ENCODE measurements at places on chromosomes 2 and 18. TPM values are rescaled to one million over a fixed set of nuclear protein-coding genes. Genes with fewer than 3 reads are reported as not detected.

FOXD4L1 gene
- 0.11 TPM for total RNA-seq

PRKAG3 gene
- total RNA-seq: 0.14 TPM

PSMA8 gene
- total RNA-seq: not detected

BCL2 gene
- total RNA-seq: 7.3 TPM

CRYGD gene
- not detected for total RNA-seq

COA5 gene
- 33.3 TPM for total RNA-seq

IL1RN gene
- 0.33 TPM for total RNA-seq

MDH1B gene
- 0.69 TPM for total RNA-seq

SERPINB4 gene
- not detected for total RNA-seq

GRCh38 chr2:173357346-173357745 lies 2.7 kb downstream of the CDCA7 start:
- H3K27me3 ChIP-seq: peaks cover 45% of the 10 kb centered on the region
- H3K4me3 ChIP-seq: no peak overlapping the region
- no peak for DNase-seq
- H3K4me1 ChIP-seq: peaks cover 22% of the 10 kb centered on the region

- H3K27me3 ChIP-seq: no peaks in the 10 kb centered on the region
- H3K36me3 ChIP-seq: no peaks in the 10 kb centered on the region
- H3K27ac ChIP-seq: no peak overlapping the region
- H3K4me3 ChIP-seq: no peak overlapping the region
These were observed 279.7 kb upstream of the FIGN start for GRCh38 chr2:164015328-164016123.

DNA sequence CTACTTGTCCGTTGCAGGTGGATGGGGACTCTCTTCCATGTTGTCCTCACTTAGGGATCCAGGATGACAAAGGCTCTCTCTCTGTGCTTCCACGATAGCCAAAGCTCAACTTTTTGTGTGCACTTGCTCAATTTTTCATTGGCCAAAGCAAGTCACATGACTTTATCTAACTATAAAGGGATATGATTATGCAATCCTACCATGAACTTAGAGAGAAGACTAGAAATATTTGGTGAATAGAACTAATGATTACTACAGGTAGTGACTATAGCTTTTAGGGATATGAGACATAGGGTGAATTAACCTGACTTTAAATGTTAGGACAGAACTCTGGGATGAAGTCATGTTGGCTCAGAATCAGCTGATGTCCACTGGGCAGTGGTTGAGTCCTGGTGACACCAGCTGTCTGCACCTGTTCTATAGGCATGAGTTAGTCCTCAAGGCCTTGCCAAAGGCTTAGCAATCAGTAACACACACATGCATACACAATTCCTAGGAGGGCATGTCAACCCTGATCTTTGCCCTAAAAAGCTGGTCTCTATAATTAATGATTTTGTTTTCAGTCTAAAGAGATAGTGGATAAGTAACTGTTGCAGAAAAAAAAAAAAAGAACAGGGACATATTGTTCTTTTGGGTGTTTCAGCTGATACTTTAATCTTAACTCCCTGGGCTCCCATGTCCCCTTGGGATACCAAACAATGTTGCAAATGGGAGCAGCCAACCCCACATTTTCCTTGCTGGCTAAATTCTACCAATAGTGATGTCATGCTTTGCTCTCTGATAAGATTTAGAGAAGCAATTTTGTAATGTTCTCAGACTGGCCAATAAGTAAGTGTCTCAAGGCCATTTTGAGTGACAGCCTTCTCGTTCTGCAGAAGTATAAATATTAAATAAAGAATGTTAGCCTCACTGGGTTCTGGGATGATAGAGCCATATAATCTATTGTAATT lies 12.5 kb upstream of the HK2 start:
- peaks cover 5% of the 10 kb centered on the region for H3K4me1 ChIP-seq
- H3K36me3 ChIP-seq: no peaks in the 10 kb centered on the region
- H3K27me3 ChIP-seq: no peaks in the 10 kb centered on the region
- H3K4me3 ChIP-seq: no peak overlapping the region

GRCh38 chr18:28504066-28504465 lies 327.1 kb upstream of the CDH2 start:
- no peak overlapping the region for H3K4me3 ChIP-seq
- H3K36me3 ChIP-seq: no peaks in the 10 kb centered on the region
- no peak for DNase-seq
- H3K27me3 ChIP-seq: no peaks in the 10 kb centered on the region
- no peaks in the 10 kb centered on the region for H3K4me1 ChIP-seq

DNA sequence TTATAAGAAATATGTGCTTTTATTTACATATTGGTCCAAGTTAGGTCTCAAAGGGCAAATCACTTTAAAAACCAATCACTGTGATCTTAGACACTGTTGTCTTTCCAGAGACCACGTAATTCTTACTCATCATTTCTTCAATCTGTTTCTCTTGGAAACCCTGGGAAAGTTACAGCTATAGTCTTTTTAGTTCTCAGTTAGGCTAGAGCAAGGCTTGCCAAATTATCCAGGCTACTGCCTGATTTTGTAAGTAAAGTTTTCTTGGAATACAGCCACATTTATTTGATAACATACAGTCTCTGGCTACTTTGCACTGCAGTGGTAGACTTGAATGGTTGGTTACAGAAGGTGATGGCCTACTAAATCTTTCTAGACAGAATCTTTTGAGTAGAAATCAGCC lies 106.0 kb downstream of the KIAA1328 start:
- H3K27me3 ChIP-seq: no peaks in the 10 kb centered on the region
- no peak overlapping the region for H3K27ac ChIP-seq
- H3K36me3 ChIP-seq: peaks cover 11% of the 10 kb centered on the region
- DNase-seq: no peak

DNA sequence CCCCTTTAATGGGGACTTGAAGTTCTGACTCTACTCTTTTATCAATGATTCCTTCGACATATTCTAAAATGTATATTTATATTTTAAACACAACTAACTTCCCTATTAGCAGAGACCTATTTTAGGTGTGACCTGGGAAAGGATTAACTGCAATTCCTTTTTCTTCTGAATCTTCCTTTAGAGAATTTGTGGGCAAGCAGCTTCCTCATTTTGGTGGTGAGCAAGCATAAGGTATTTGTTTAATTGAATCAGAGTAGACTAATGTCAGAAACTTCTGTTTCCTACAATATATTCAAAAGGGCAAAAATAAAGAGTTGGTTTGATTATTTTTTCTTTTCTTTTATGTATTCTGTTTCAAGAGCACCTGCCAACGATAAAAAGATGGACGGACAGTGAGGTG lies 237.0 kb downstream of the IKZF2 start:
- no peaks in the 10 kb centered on the region for H3K27me3 ChIP-seq
- no peaks in the 10 kb centered on the region for H3K36me3 ChIP-seq
- no peak overlapping the region for H3K27ac ChIP-seq
- no peak overlapping the region for H3K4me3 ChIP-seq
- H3K4me1 ChIP-seq: no peaks in the 10 kb centered on the region

DNA sequence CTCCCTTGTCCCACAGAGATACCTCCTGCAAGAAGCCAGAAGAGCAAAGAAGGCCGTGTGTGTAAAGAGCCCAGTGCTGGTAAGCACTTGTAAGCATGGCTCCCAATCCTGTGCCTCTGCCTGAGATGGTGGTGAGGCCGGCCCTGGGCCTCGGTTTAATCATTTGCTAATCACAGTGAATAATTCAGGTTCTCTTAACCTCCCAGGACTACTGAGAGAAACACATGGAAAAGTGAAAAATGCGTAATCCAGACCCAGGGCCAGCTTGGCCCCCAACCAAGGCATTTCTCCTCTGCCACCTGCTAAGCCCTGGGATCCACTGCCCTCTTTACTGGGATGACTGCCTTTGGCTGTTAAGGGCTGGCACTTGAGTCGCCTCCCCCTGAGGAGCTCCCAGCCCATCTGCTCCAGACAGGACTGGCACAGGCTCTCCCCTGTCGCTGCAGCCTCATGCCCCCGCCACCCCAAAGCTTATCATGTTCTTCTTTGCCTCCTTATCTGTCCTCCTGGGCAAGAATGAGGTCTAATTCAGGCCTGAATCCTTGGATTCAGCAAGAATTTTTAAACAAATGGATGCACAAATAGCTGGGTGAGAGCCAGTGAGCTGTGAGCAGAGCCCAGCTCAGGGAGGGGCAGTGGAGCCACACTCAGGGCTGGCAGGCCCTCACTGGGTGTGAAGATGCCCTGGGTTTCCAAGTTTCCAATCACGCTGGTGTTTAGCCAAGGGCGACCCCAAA lies 193.9 kb upstream of the HS6ST1 start:
- H3K4me3 ChIP-seq: no peak overlapping the region
- no peak overlapping the region for H3K27ac ChIP-seq
- H3K4me1 ChIP-seq: peaks cover 12% of the 10 kb centered on the region
- no peak for DNase-seq

DNA sequence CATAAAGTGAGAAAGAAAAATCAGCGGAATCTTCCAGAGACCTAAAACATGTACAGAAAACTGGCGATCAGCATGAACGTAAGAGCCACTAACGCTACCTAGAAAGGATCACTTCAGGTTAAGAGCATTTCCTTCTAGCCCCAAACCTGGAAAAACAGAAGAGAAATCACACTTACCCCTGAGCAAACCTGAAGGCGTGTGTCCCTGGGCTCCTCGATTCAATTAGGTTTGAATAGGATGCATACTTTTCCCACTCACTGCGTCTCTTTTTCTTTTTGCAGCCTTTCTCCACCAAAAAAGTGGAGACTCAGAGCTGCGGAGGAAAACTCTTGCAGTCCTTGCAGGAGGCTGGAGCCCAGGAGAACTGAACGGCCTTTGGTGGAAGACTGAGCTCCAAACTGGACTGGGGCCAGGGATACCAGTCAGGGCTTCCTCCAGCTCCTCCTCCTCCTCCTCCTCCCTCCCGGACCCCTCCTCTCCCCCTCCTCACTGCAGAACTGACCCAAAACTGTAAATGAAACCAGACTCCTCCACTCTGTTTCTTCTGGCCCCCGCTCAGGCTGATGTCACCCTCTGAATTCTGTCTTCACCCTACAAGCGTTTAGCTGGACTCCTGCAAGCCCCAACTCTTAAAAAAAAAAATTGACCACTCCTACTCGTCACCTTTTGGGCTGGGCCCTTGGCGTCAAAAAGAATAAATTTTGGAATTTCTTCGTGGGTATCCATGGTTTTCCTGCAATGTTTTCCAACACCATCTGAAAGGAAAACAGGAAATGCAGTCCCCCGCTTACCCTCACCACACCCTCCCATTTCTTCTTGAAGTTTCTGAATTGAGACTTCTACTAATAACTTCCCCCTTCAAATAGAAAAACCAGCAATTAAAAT lies at the start of gene COL6A3:
TSS of gene COL6A3 (minus strand) at position 388 of the 885 bp plus-strand sequence. CDS start 17,347 bp downstream, outside the sequence.
- H3K27me3 ChIP-seq: peaks cover 43% of the 10 kb centered on the region
- peak within 1 kb of the TSS; percentile 82 for H3K27ac ChIP-seq
- H3K4me1 ChIP-seq: peaks cover 9% of the 10 kb centered on the region

- no peaks in the 10 kb centered on the region for H3K36me3 ChIP-seq
- H3K4me3 ChIP-seq: no peak overlapping the region
- H3K27ac ChIP-seq: no peak overlapping the region
- no peaks in the 10 kb centered on the region for H3K4me1 ChIP-seq
These were observed 8.1 kb upstream of the DSC3 start for GRCh38 chr18:31050635-31051034.

- no peak overlapping the region for H3K27ac ChIP-seq
- no peaks in the 10 kb centered on the region for H3K27me3 ChIP-seq
- H3K4me1 ChIP-seq: peaks cover 21% of the 10 kb centered on the region
These were observed 12.4 kb upstream of the CHRNA1 start for GRCh38 chr2:174776675-174777074.

- no peak for DNase-seq
- H3K27me3 ChIP-seq: no peaks in the 10 kb centered on the region
- H3K4me3 ChIP-seq: no peak overlapping the region
- no peaks in the 10 kb centered on the region for H3K36me3 ChIP-seq
- peak overlapping the region; percentile 38 for H3K27ac ChIP-seq
These were observed 188.2 kb downstream of the ZFP36L2 start for GRCh38 chr2:43038034-43038695.

GRCh38 chr2:59578349-59578748 lies 975.1 kb downstream of the BCL11A start:
- DNase-seq: no peak
- no peaks in the 10 kb centered on the region for H3K36me3 ChIP-seq

DNA sequence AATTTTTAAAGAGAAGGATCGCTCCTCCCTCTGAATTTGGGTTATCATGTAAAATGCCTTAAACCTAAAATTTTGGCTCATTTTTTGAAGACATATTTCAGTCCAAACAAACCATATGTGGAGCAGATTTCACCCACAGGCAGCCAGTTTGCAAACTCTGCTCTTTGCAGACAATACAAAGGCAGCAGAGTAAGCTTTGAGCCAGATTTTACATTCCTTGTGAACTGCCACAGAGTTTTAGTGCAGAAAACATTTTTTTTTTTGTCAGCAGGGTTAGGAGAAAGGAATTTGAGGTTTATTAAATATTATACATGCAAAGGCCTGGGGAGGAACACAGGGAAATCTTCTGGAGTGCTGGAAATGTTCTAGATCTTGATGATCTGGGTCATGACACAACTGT lies 171.9 kb upstream of the FN1 start:
- no peaks in the 10 kb centered on the region for H3K36me3 ChIP-seq
- no peaks in the 10 kb centered on the region for H3K27me3 ChIP-seq
- H3K27ac ChIP-seq: no peak overlapping the region
- no peaks in the 10 kb centered on the region for H3K4me1 ChIP-seq

- no peak overlapping the region for H3K27ac ChIP-seq
- H3K36me3 ChIP-seq: no peaks in the 10 kb centered on the region
- no peak overlapping the region for H3K4me3 ChIP-seq
- DNase-seq: no peak
These were observed 9.7 kb downstream of the WNT10A start for GRCh38 chr2:218890369-218890768.

DNA sequence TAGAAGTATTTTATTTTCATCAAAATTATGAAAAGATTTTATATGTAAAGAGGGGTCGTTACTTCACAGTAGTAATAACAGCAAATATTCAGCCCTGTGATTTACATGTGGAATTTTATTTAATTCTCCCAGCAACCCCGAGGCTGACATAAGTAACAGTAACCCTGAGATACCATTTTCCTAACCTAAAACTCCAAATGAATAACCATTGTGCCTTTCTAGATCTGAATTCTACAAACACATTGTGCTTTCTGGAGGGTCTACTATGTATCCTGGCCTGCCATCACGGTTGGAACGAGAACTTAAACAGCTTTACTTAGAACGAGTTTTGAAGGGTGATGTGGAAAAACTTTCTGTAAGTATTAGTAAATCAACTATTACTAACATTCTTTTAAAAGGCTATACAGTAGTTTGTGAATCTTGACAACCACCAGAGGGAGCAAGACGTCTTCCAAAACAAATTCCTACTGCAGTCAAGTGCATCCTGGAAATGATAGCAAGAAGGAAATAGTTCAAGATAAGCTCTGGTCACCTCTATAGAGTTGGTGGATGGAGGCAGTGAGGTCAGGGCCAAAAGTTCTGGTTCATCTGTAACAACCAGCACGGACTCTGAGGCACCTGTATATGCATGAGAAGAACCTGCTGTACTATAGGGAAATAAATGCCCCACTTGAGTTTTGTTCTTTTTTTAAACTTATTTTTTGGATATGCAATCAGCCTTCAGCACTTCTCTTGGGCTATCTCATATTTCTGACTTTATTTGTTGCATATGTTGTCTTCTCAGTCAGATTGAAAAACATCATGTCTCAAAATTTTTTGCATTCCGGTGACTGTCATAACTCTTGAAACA lies 37.4 kb downstream of the ACTR2 start:
- no peak overlapping the region for H3K4me3 ChIP-seq
- no peak overlapping the region for H3K27ac ChIP-seq
- no peak for DNase-seq
- no peaks in the 10 kb centered on the region for H3K27me3 ChIP-seq
- H3K4me1 ChIP-seq: peaks cover 34% of the 10 kb centered on the region
- H3K36me3 ChIP-seq: peaks cover 61% of the 10 kb centered on the region

GRCh38 chr18:10291568-10291981 lies 162.9 kb upstream of the APCDD1 start:
- DNase-seq: no peak
- H3K4me3 ChIP-seq: no peak overlapping the region
- H3K36me3 ChIP-seq: no peaks in the 10 kb centered on the region
- H3K27me3 ChIP-seq: no peaks in the 10 kb centered on the region
- H3K4me1 ChIP-seq: no peaks in the 10 kb centered on the region
